ENCODE measurements at places on chromosomes 11 and 22.

- DNase-seq = no peak
Measured at GRCh38 chr11:75380716-75381420, 18.4 kb upstream of the RPS3 start.

- DNase-seq = no peak
Measured at GRCh38 chr11:102546427-102546826, 15.9 kb upstream of the MMP7 start.

DNA sequence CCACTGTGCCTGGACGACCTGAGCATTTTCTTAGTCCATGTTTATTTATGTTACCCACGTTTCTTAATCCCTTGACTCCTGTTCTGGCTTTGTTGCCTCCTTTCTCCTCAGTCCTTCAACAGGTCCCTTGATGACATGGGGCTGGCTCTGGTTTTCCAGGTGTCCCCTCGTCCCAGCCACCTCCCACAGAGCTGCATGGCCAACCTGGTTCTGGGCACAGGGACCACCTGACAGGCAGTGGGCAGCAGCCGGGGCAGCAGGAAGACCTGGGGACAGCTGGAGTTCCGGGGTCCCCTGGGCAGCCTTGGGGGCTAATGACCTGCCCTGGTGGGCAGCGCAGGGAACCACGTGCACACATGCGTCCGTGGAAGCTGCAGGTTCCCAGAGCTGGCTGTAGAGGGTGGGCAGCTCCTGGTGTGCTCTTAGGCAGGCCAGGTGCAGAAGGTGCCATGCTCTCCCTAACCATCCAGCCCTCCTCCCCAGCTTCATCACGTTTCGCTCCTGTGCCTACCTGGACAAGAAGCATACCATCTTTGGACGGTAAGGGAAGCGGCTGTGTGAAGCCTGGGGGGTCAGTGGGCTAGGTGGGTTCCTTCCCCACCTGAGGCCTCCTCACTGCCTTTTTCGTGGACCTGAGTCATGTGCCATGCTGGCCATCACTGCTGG lies 27.7 kb downstream of the PPIL2 start:
- DNase-seq = no peak

DNA sequence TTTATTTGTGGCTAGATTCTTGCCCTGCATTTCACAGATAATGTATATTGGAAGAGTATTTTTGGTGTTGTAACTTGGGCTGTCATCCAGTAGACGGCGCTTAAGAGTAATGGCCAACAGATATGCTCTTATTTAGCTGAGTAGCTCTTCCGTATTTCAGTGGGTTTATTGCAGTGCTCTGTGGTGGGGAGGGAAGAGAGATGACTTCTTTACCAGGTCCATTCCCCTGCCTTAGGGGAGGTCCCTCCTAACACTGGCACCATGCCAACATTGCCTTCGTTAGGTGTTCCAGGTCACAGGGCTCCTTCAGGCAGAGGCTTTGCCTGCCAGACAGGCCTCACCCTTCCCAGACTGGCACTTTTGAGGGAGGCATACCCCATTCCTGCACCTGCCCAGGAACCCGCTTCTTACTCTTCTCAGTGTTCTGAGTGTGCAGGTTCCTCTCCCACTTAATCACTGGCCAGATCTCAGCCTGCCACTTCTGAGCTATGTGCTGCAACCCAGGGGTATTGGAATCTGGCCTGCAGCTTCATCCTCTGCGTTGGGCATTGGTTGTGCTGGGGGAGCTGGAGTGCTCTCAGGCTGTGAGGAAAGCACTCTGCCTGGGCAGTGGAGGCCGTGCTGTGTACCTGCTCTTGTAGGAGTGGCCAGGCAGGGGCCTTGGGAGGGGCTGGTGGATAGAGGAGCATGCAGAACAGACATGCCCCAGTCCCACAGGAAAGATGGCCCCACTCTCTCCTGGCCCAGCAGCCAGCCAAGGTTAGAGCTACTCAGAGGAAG lies 29.4 kb upstream of the SLN start:
- no peak for DNase-seq

DNA sequence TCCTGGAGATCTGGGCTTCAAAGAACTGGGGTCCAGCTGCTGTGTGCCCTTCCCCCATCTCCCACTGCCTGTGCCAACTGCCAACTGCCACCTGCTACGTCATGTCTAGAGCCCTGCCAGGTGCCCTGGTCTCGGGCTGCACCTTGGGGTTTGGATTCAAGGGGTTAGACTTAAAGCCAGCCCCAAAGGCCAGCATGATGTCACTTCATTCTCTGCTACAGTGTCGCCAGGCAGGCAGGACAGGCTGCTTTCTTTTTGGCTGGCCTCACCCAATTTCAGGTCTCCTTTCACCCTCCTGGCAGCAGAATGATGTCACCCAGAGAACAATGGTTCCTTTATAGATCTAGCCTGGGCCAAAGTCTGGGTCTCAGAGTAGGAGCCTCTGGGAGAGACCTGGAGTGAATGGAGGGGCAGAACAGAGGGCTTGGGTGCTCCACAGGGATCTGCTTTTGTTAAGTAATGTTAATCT lies 79.5 kb upstream of the CRYBB3 start:
- DNase-seq = no peak

GRCh38 chr11:43578346-43579170 lies 102.0 kb upstream of the HSD17B12 start:
- no peak for DNase-seq

- DNase-seq = no peak
Measured at GRCh38 chr22:35152316-35152715, 86.4 kb downstream of the ISX start.

DNA sequence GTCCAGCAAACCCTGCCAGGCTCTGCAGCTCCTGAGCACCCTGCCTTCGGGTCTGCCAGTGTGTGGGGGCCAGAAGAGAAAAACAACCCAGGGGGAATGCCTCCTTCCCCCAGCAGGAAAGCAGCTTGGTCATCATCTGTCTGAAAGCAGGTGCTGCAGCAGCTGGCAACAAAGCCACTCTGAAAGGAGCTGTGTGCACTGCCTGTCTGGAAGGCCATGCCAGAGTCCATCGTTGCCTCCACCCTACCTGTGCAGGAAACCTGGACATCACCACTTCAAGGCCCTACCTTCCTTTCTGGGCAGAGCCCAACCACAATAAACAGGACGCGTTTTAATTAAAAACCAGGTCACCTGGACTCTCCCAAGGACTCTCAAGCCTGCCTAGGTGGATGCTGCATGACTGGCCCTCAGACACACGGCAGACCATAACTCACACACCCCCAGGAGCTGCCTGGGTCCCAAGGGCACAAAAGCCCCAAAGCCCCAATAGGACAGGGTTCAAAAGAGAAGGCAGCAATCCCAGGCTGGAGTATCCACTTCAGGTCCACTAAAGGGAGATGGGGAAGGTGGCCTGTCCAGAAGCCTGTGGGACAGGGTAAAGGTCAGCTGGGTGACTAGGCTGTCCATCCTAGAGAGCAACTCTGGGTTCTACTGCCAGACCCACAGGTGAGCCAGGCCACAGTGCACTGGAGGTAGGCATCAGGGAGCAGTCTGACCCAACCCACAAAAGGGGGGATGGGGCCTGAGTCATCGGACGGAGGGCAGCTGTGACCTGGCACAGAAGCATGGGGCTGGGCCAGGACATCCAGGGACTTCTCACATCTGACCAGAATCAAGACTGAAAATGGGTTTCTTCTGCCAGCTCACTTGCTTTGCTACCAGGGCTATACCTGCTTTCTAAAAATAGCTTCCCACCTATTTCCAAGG lies 6.1 kb downstream of the GNB1L start:
- DNase-seq = no peak

DNA sequence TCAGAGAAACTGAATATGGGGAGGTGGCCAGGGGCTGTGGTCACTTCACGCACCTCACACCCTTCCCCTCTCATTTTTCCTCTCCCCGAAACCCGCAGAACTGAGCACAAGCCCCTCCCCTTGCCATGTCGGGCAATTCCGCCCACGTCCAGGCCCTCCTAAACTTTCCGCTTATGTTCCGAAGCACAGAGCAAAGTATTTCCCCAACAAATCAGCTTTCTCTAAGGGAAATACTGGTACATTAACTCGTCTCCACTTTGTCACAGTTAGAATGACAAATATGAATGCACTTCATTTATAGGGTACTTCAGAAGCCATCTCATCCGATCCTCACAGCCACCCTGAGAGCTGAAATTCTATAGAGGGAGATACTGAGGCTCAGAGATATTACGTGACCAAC lies 94.7 kb upstream of the TMEM45B start:
- DNase-seq = no peak

GRCh38 chr11:73383249-73384124 lies 7.3 kb downstream of the RELT start:
- DNase-seq = no peak

GRCh38 chr22:42719133-42719532 lies 1.5 kb downstream of the A4GALT start:
- DNase-seq = no peak

DNA sequence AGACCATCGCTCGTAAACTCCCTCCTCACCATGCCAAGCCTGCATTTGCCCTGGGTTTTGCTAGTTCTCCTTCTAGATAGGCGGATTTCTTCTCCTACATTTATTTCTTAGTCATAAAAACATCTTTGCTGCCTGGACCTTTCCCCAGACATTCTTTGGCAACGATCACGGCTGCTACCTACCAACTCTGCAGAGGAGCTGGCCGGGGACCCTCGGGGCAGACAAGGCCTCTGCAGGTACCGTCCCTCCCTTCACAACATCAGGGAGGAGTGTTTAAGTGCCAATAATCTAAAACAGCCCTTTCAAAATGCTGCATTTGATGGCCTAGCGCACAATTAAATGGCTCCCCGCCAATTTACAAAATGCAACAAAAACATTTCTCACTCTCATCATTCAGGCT lies 34.4 kb downstream of the BRD1 start:
- DNase-seq = no peak

DNA sequence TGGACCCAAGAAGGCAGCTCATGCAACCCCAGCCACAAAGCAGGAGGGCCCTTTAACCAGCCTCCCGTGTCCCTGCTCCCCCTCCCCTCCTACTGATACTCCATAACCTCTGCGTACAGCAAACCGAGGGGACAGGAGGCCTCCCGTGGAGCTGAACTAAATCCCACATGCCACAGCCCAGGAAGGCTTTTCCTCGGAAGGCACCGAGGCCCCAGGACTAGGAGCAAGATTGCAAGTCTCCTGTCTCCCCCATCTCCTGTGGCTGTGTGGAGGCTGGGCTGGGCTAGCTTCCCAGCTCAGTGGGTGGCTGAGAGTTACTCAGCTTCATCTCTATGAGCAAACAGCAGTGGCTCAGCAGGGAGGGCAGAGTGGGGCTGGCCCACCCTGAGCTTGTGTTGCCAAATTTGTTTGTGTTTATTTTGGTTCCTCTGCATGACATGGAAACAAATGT lies 62.7 kb upstream of the NECTIN1 start:
- no peak for DNase-seq

GRCh38 chr22:17159504-17159951 lies 451 bp upstream of the HDHD5 start:
- DNase-seq = peak; percentile 25

DNA sequence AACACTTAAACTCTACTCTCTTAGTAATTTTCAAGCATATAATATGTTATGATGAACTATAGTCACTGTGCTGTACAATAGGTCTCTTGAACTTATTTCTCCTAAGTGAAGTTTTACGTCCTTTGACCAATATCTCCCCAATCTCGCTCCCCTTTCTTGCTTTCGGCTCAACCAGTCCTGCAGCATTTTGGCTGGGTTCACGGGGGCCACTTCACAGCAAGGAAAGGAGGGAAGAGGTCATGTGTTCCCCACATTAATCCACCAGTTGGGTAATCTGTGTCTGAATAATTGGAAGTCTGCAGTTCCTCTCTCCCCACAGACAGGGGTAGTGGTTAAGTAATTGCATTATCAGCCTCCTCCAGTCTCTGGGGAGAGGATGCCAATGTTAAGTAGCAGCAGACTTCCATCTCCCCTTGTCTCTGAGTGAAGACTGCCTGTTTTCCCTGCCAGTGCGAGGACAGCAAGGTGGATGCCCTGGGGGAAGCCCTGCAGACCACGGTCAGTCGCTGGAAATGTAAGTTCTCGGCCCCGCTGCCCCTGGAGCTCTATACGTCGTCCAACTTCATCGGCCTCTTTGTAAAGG lies 59.2 kb upstream of the CRTAM start:
- DNase-seq = no peak

DNA sequence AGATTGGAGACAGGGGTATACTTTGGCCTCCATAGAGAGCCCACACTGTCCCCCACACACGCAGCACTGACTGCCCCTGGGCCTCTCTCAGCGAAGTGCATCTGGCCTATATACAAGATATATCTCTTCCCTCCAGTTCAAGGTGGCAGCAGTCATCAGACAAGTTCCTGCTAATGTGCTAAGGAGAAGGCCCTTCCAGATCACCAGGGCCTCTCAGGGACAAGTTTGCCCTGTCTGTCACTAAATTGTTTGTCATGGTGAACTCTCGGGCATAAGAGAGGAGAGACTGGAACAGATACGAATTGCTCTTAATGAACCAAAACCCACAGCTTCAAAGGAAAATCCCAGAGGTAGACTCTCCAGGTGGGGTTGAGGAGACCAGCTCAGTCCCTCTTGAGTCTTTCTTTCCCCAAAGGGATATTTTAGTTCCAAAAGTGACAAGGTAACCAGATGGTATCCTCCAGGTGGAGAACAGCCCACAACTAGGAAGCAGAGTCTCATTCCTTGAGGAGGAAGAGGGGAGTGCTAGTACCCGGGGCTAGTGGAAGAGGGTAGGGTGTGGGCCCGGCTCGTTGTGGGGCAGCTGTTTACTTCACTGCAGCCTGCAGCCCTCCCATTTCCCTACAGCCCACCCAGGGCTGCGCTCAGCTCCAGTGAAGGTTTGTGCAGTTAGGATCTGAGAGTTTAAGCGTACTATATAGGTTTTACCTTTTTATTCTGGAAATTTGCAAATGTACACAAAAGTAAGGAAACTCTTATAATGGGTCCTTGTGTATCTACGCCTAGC lies 2.2 kb upstream of the SLC35C1 start:
- no peak for DNase-seq

- no peak for DNase-seq
Measured at GRCh38 chr11:17250561-17251350, 25.8 kb upstream of the NUCB2 start.

GRCh38 chr11:134150195-134150903 lies 73.4 kb downstream of the NCAPD3 start:
- DNase-seq = no peak

All from stimulated activated CD8-positive, alpha-beta memory T cell treated with anti-CD3 and anti-CD28 coated beads, Interleukin-7, amount 100 ng/mL, for 4 hours (primary cell).